ENCODE measurements at places on chromosomes 1 and 21.

DNA sequence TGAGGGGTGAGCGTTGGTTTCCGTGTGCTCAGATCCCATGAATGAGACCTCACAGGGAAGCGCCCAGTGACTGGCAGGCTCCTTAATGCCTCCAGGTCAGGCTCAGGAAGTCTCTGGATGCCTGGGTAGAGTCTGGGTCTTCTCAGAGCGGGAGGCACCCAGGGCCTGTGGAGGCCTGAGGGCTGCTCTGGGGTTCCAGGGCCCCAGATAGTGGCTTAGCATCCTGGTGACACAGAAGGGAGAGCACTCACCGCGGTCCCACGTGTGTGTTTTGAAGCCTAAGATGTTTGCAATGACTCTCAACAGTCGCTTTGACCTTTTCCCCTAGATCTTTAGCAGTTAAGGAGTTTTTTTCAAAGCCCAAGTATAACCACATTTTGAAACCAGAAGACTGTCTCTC lies 25.0 kb downstream of the PRMT2 start:
- DNase-seq: no peak

- no peak for DNase-seq
Measured at GRCh38 chr1:213448776-213449175, 397.7 kb downstream of the RPS6KC1 start.

DNA sequence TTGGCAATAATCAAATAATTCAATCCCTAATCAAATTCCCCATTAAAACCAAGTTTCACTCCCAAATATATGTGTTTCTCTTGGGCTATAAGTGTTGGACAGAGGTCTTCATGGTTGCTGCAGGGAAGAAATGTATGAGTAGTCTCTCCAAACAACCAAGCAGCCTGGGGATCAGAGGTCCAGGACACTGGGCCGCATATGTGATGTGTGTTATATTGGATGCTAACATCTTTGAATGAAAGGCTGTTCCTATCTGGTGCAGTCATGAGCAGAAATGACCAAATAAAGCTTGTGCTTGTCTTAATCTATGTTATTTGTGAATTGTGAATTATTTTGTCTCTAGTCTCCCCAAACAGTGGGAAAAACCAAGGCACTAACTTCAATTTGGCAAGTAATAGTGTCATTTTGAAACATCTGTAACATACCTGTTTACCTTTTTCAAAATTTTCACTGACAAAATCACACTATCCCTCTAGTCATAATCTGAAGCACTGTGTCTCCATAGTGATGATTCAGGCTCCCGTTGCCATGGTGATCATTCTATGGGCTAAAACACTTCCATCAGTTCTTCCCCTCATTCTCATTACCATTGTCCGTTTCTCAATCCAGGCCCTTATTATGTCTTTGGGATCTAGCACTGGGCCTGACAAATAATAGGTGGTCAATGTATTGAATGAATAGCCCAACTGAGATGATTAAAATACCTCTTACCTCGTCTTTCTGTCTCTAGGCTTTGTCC lies 12.5 kb upstream of the TADA1 start:
- no peak for DNase-seq

GRCh38 chr1:24966121-24966723 lies 36.1 kb upstream of the RUNX3 start:
- no peak for DNase-seq

DNA sequence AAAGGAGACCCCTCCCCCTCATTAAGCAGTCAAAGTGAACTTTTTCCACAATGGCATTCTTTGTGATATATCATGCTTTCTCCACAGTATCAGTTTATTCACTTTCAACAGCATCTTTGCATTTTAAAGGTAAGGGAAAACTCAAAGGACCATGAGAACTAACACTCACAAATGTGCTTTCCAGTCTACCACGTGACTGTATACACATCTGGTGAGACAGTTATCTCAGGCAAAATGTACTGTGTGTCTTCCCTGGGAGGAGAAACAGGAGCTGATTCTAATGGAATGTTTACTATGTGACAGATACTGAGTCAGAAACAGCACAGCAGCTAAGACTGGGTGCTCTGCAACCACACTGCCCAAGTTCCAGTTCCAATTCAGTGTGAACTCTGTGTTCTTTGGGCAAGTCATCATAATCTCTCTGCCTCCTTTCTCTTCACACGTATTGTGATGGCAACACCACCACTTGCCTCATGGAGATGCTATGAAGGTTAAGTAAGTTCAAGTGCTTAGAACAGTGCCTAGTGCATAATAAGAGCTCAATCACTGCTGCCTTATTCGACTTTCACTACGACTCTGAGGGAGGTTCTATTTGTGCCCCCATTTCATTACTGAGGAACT lies 79.0 kb downstream of the SLC45A1 start:
- peak; percentile 39 for DNase-seq

DNA sequence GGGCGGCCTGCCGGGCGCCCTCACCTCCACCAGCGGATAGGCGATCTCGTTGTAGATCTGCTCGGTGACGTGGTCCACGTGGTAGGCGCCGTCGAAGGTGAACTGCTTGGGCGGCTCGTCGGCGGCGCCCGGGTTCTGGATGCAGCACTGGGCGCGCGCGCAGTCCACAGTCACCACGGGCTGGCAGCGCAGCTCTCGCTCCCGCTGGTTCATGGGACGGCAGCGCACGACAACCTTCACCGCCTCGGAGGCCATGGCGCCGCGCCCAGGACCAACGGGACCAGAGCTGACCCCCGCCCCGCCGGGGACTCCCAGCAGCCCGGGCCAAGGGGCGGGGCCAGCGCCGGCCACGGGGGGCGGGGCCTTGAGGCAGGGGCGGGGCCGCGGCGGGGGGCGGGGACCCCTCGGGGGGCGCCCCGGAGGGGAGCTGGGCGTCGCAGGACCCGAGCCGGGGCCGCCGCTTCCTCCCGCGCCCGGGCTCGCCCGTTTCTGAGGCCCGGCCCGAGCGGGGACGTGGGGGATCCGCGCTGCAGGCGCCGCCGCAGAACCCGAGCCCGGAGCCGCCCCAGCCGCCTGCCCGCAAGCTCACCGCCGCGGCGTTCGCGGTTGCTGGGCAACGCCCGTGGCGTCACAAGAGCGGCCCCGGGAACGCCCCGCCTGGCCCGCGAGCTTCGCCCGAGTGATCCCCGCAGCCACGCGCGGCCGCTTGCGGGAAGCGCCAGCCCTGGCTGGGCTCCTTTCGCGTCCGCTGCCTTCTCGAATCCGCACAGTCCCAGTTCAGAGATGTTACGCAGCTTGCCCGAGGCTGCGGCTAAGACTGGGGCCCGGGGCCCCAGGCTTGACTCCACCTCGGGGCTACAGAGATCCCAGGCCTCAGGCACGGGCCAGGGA lies at the start of gene KIF17:
Gene KIF17, minus strand, starts transcription at position 556 of the 891 bp plus-strand sequence. Its CDS starts 301 bp downstream, at position 255.
- DNase-seq: peak; percentile 72

- DNase-seq: peak; percentile 50
Measured at GRCh38 chr1:226457307-226457712, 49.4 kb upstream of the PARP1 start.

DNA sequence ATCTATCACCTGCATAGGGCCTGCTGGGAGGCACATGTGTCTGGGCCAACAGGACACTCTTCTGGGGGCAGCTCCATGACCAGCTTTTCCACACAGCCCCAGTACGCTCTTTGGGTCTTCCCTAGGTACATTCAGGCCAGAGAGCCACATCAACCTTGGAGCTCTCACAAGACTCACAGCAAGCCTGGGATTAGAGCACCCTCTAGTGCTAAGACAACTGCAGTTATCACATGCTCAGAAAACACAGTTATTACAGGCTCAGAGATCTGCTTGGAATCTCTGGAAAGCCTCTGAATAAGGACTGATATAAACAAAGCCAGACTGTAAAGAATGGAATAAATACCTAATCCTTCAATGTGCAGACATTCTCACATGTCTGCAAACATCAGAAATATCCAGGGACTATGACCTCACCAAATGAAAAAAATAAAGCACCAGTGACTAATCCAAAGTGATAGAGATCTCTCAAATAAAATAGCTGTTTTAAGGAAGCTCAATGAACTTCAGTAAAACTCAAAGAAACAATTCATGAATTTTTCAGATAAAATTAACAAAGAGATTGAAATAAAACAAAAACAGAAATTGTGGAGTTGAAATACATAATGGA lies 563.9 kb upstream of the NR5A2 start:
- DNase-seq: no peak

- peak; percentile 81 for DNase-seq
Measured at GRCh38 chr1:43529206-43529731, 1.4 kb upstream of the PTPRF start.

GRCh38 chr1:230029244-230029941 lies 37.6 kb upstream of the GALNT2 start:
- no peak for DNase-seq

- DNase-seq: no peak
Measured at GRCh38 chr21:35562876-35563275, 497.4 kb downstream of the SETD4 start.

DNA sequence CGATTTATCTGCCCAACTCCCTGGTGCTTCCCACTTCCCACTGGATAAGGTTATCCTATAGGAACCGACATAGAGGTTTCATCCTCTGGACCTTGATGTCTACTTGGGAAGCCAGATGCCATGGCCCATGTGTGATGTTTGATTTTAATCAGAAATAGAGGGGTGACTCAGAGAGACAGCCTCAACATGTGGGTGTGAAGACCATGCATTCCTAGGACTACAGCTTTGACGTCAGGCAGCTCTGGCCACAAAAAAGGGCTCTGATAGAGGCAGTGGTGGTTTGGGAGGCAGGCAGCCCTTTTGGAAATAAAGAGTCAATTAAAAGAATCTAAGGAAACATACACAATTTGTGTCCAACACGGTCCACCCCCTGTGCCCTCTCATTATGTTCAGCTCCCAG lies 5.2 kb upstream of the SH2D2A start:
- no peak for DNase-seq

DNA sequence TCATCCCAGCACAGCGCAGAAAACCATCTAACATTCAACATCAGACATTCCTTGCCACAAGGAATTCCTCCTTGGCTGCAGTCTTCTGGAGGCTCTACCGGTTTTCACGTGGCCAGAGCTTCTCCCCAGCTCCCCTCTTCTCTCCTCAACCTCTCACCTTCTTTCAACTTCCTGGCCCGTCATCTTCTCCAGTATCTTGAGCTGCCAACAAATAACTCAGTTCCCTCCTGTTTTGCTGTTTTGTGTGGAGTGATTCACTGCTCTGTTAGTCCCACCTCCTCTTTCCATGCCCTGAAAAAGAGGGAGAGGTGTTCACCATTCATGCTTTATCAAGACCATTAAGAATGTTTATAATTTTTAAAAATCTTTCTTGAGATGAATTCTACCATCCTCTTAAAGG lies 32.6 kb downstream of the PIGM start:
- DNase-seq: no peak

- DNase-seq: no peak
Measured at GRCh38 chr21:29146726-29147125, 16.3 kb downstream of the MAP3K7CL start.

GRCh38 chr1:100344774-100345173 lies 7.5 kb upstream of the CDC14A start:
- DNase-seq: no peak

GRCh38 chr1:180163041-180163440 lies 8.4 kb downstream of the QSOX1 start:
- no peak for DNase-seq

DNA sequence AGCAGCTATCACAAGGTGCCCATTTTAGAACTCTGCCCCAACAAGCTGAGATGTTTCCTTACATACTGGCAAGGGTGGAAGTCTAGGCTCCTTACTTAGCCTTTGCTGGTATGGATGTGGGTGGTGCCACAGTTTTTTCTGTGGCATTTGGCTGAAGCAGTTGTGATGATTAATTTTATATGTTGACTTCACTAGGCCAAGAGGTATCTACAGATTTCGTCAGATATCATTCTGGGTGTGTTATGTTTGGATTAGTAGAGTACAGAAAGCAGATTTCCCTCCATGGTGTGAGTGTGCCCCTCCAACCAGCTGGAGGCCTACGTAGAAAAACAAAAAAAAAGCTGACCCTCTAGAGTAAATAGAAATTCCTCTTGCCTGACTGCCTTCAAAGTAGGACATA lies 317.0 kb downstream of the BARHL2 start:
- no peak for DNase-seq

DNA sequence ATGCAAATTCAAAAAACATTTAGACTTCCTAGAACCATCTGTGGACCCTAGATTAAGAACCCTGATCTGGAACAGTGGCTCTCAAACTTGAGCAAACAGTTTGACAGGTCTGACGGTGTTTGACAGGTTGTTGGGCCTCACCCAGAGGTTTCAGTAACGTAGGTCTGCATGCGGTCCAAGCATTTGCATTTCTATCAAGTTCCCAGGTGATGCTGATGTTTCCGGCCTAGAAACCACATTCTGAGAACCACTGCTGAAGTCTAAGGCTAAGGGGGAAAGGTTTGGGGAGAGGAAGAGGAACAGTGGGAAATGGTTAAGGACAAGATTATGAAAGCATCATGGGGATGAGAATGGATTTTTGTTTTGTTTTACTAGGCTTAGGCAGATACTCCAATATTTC lies 48.6 kb downstream of the MDM4 start:
- DNase-seq: peak; percentile 40

DNA sequence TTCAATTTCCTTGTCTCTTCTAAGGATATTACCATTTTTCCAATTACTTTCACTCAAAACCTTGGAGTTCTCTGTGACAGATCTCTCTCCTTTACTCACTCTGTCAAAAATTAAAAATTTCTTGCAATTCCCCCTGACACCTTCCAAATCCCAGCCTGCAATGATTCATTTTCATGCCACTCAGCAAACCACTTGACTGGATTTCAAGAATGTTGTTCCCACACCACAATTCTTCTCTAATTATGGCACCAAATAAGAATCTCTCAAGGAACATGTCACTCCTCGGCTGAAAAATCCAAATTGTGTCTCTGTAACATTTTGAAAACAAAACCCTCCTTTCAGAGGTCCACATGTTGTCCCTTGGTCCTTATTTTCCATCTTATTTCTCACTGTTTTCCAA lies 438.9 kb upstream of the ZP4 start:
- DNase-seq: no peak

- no peak for DNase-seq
Measured at GRCh38 chr1:70204600-70204999, 779 bp downstream of the LRRC40 start.

DNA sequence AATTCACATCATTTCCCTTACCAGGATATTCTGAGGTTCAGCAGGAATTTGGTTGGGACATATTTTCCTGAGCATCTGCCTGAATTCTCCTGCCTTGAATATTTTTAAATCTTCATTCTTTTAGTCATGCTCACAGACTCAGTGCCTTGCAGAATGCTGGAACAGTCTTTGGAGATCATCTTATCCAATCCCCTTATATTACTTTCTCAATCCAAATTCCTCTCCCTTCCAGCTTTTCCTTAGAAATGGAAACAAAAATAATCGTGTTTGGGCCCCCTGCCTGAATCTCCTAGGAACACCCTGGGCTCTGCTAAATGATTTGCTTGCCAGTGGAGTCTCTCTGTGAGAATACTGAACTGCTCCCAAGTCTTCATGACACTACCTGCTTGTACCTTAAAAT lies 38.4 kb downstream of the LHX8 start:
- no peak for DNase-seq

GRCh38 chr1:244276646-244277045 lies 175.1 kb downstream of the ADSS2 start:
- DNase-seq: no peak

- DNase-seq: no peak
Measured at GRCh38 chr1:87642581-87643221, 314.0 kb downstream of the LMO4 start.
